ENCODE measurements at places on chromosomes 4 and X.

GRCh38 chrX:154484255-154485149 lies 1.9 kb downstream of the UBL4A start:
- DNase-seq, result no peak

- DNase-seq, result peak; percentile 56
Measured at GRCh38 chr4:48780865-48781214, 761 bp upstream of the FRYL start.

GRCh38 chr4:150641612-150642011 lies 59.7 kb downstream of the MAB21L2 start:
- DNase-seq, result no peak

- no peak for DNase-seq
Measured at GRCh38 chrX:50594788-50595187, 124.2 kb upstream of the DGKK start.

DNA sequence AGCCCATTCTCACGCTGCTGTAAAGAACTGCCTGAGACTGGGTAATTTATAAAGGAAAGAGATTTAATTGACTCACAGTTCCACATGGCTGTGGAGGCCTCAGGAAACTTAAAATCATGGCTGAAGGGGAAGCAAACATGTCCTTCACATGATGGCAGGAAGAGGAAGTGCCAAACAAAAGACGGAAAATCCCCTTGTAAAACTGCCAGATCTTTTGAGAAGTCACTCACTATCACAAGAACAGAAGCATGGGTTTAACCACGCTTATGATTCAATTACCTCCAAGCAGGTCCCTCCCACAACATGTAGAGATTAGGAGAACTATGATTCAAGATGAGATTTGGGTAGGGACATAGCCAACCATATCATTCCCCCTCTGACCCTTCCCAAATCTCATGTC lies 335.5 kb downstream of the IL15 start:
- DNase-seq, result no peak

DNA sequence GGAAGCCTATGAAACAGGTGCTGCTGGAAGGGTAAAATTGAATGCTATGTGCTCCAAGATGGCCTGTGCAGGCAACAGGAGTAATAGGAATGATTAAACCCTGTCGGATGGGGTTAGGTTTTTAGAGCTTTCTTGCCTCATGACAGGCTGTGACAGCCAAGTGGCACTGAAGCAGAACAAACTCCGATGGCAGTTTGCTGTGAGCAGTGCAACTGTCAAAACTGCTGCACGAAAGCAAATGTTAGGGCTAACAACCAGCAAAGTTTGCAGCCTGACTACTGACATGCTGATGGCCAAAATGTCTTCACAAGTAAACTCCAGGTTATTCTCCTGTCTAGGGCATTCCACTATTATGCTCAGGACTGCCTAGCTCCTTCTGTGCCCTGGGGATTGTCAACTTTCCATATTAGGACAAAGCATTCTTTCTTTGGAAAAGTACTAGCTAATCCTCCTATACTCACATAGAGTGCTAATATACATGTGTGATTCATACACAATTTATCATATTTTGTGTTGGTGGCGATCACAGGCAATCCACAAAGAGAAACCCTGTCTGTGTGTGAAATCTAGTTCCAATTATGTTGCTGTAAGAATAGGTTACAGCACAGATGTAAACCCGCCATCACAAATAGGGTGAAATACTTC lies 486.6 kb upstream of the TENM3 start:
- no peak for DNase-seq

DNA sequence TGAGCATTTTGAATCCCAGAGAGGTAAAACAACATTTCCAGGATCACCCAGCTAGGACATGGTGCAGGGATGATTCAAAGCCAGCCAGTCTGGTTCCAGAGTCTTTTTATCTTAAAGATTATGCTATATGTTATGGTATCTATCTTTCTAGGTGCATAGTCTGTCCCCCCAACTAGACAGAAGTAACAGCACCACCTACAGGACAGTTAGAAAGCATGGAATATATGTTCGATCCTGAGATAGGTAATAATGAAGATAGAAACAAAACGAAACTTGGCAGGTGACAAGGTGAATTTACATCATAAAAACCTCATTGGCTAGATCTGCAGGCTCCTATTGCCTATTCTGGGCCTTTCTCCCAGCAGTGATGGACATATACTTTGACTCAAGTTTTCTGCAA lies 723.2 kb downstream of the SMARCA1 start:
- no peak for DNase-seq

DNA sequence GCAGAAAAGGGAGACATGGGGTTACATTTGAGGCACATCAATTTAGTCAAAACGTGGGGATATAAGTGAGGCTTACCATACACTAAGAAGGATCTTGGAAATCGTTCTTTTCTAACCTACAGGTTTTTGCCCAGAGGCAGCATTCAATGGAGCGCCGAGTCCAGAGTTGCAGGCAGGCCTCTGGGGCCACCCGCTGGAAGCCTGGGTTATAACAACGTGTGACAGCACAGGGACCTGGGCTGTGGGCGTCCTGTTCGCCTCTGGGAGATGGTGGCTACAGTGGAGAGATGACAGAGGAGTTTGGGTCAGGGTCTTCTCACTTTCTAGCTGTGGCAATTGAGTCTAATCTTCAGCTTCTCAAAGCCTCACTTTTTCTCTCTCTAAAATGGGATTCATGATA lies 53.9 kb downstream of the ENPP6 start:
- peak; percentile 21 for DNase-seq

- DNase-seq, result no peak
Measured at GRCh38 chrX:149571770-149572169, 15.5 kb downstream of the MAGEA9B start.

DNA sequence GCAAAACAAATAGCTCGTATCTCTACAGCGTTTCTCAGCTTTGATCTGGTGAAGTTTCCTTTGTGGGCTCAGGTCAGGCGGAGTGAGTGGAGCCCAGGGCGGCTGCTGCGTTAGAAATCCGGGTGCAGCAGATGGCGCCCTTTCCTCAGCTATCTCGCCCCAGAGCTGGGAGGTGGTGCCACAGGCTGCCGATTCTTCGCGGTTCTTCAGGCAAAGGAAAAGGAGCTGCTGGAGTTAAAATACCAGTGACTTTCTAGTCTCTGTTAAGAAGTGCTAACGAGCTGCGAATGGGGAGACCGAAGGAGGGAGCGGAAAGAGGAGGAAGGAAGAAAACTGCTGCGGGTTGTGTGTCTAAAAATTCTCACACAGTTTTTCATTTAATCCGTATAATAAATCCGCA lies 114.6 kb downstream of the CPE start:
- DNase-seq, result peak; percentile 61

DNA sequence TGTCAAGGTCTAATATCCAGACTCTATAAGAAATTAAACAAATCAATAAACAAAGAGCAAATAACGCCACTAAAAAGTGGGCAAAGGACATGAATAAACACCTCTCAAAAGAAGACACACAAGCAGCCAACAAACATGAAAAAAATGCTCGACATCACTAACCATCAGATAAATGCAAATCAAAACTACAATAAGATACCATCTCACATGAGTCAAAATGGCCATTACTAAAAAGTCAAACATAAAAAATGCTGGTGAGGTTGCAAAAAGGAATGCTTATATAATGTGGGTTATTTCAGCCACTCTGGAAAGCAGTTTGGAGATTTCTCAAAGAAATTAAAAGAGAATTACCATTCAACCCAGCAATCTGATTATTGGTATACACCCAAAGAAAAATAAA lies 481.1 kb downstream of the STPG2 start:
- no peak for DNase-seq

- DNase-seq, result no peak
Measured at GRCh38 chr4:182858711-182859110, 58.5 kb downstream of the DCTD start.

DNA sequence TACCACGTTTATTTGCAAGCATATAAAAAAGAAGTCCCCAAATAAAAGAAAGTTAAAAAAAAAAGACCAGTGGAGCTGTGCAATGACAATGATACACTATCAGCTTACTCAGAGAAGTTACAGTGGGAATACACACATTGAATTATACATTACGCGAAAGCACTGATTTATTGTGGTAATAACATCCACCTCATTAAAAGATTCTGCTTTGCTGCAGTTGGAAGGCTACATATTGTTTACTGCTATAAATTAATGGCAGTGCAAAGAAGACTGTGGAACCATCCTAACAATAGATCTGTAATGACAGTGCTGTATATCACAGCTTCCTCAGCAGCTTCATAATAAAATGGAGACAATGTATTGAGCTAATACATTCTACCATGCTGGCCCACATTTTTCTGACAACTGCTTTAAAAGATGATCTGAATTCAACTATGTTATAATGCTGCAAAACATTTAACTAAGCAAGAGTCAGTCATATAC lies 142.5 kb upstream of the MAB21L2 start:
- DNase-seq, result no peak

GRCh38 chr4:174252412-174252811 lies 31.1 kb downstream of the FBXO8 start:
- no peak for DNase-seq

DNA sequence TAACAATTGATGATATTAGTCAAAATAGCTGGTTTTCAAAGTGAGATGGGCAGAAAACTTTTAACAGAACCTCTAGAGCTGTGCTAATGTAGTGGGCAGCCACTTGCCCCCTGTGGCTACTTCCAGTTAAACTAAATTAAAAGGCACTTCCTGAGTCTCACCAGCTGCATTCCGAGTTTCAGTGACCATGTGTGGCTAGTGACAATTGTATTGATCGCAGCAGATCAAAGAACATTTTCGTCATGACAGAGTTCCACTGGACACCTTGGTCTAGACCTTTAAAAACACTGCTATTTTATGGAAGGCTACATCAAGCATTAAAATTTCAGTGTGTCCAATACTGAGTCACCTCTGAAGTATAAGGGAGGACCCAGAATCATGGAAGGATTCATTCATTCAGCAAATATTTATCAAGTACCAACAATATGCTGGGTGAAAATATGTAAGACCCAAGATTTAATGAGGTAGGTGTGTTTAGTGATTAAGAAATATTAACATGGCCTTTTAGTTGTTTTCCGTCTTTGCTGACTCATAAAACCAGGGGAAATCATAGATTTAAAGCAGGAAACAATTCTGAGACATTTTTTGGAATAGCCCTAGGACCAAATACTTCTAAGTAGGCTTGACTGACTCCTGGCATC lies 5.1 kb upstream of the FAT1 start:
- peak; percentile 36 for DNase-seq

DNA sequence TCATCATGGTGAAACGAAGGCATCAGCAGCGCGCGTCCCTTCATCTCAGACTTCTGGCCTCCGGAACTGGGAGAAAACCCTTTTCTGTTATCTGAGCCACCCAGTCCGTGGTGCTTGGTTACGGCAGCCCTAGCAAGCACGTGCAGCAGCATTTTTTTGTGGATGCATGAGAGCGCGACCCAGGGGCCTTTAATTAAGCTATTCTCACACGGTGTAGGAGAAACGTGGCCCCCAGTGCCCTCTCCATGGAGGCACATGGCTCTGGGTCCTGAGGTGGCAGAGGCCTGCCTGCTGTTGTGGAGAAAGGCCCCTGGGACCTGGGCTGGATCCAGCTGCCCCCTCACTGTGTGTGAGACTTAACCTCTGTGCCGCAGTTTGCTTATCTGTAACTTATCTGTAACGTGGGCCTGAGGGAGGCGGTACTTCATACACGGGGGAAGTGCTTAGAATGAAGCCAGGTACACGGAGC lies 9.5 kb downstream of the CLCN4 start:
- no peak for DNase-seq

DNA sequence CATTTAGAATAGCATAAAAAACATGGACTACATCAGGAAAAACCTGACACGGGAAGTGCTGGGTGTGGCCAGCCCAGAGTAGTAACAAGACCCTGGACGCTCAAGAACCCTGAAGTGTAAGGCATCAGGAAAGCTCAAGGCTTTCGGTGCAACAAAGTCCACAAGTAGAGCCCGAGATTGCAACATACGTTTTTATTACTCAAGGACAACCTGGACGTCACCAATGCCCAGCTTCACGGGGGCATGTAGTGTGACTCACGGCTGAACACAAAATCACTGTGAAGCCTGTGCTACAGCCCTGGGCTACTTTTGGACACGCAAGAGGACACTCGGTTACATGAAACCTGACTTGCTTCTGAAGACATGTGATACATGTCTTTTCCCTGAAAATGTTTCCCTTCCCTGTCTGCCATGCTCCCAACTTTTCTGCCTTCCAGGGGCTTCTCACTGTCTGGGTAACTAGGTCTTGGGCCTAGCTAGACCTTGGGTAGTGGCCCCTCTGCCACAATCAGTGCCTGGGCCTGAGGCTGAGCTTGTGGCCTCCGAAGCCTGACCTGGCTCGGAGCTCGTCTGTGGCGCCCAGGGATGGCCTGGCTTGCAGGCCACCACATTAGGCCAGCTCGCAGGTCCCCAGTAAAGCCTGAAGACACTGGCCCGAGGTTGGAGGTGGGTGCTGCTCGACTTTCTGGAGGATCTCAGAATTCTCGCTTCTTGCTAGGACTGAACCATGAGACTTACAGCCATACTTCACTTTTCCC lies 9.2 kb downstream of the IRAK1 start:
- peak; percentile 83 for DNase-seq

DNA sequence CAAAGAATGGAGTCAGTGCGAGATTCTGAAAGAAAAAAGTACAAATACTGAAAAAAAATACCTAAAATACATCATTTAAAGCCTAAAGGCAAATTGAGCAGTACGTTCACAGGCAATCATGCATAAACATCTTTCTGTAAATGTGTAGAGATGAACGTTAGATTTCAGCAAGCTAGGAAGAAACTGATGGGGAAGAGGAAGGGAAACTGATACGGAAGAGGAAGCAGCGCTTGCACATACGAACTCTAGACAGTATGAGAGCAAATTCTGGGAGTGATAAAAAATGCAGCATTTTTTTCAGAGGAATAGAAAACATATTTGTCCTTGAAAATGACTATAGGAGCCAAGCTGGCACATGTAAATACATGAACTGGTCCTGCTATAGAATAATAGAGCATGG lies 9.4 kb downstream of the ANKRD50 start:
- DNase-seq, result no peak

- no peak for DNase-seq
Measured at GRCh38 chrX:68843992-68844391, 15.2 kb downstream of the EFNB1 start.

- peak; percentile 100 for DNase-seq
Measured at GRCh38 chr4:110622841-110623717, at the start of gene PITX2. Gene PITX2, minus strand, starts transcription at chr4:110623077. Its CDS starts 617 bp downstream, at chr4:110622460.

- DNase-seq, result no peak
Measured at GRCh38 chrX:72465889-72466288, 106.8 kb downstream of the HDAC8 start.

DNA sequence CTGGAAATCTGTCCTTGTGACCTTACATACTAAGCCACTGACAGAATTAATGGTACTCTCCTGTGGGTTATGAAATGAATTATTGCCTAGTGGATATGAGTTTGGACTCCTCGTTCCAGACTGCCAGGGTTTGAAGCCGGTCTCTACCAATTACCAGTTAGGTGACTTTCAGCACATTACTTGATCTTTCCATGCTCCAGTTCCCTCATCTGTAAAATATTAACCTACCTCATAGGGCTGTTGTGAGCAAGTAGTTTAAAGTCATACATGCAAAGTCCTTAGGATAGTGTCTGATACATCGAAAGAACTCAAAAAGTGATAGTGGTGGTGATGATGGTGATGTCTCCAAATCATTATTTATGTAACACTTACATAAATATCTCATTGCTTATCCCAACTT lies 373.5 kb upstream of the ARX start:
- no peak for DNase-seq

GRCh38 chr4:158666892-158667291 lies 4.8 kb downstream of the C4orf46 start:
- DNase-seq, result no peak
